ENCODE measurements at places on chromosomes 11 and 22. TPM values are rescaled to one million over a fixed set of nuclear protein-coding genes. Genes with fewer than 3 reads are reported as not detected.

CLTCL1 gene
- polyA plus RNA-seq = 12.0 TPM

PIWIL4 gene
- polyA plus RNA-seq = 0.29 TPM

ZNF70 gene
- 1.2 TPM for polyA plus RNA-seq

POTEH gene
- polyA plus RNA-seq = not detected

SERPING1 gene
- polyA plus RNA-seq = 0.63 TPM

KRTAP5-10 gene
- polyA plus RNA-seq = not detected

CARD18 gene
- not detected for polyA plus RNA-seq

MMP27 gene
- polyA plus RNA-seq = not detected

CATSPERZ gene
- 4.1 TPM for polyA plus RNA-seq
